RWPE1 (cell line): ENCODE measurements at places on chromosomes 4 and X.
A peak's percentile ranks its signal among the peaks of the same experiment; 100 is the strongest.

- no peak for DNase-seq
These were observed 94.9 kb upstream of the TECRL start for GRCh38 chr4:64503945-64504675.

DNA sequence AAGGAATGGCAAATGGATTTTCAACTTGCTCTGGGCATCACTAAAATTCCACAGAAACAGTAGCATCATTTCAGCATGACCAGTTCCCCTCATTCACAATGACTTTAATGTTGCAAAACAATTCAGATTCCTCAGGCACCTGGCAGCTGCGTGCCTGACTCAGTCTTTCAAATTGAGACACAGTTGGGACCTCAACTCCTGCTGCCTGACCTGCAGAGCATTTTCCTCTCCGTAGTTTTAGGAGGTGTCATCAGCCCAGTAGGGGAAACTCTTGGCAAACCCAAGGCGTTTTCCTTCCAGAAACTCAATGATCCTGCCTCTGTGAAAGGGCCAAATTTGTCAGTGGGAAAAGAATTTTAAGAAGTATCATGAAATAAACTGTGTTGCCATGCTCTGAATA is 388.9 kb downstream of the SPRY1 start:
- DNase-seq = peak; percentile 5

DNA sequence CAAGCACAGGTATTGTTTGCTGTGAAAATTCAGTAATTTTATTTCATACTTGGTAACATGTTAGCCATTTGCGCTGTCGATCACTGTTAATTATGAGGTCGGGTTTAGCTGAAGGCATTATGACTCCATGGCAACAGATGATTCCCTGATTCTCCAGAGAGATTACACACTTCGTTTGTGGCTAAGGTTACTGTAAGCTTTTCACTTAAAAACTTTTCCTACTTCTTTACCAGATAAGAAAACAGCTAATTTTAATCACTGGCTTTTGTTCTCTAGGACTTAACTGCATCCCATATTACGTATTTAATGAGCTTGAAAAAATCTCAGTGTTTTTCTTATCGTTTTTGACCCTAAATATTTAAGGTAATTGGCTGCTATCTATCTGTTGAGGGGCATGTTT is 2.1 kb downstream of the GSTCD start:
- no peak for DNase-seq

DNA sequence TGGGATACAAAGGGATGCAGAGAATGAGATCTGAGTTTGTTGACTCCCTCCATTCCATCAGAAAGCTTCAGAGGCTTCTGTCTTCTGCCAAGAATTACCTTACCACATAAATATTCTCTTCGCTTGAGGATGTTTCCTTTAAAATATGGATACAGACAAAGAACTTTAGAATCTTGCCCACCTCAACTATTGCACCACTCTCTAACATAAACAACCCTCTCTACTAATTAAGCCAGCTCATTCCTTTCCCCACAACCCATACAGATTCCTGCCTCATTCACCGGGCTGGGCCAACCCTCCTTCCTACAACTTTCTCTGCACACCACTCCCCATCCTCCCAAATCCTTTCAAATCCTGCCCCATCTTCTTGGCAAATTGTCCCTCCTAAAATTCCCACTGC is 315.8 kb downstream of the RAB28 start:
- DNase-seq = no peak

DNA sequence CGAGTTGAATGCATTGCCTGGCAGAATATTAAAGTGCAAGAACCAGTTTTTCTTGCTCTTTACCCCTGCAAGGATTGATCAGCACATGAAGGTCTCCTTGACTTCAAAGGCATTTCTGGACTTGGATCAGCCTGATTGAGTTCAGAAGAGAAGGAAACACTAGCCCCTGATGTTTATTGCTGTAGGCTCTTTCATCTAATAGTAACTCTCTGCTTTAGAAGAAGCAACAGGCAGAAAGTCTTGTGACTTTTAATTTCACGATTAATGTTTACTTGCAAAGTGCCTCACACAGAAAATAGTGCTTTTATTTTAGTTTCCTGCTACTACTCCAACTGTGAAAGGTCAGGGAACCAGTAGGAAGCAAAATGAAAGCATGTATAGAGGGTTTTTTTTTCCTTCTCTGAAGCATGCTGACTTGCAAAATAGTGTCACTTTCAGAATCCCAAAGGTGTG is 69.1 kb downstream of the PCDH7 start:
- DNase-seq = no peak

- no peak for DNase-seq
These were observed 191.6 kb upstream of the GALNTL6 start for GRCh38 chr4:171621646-171622045.

DNA sequence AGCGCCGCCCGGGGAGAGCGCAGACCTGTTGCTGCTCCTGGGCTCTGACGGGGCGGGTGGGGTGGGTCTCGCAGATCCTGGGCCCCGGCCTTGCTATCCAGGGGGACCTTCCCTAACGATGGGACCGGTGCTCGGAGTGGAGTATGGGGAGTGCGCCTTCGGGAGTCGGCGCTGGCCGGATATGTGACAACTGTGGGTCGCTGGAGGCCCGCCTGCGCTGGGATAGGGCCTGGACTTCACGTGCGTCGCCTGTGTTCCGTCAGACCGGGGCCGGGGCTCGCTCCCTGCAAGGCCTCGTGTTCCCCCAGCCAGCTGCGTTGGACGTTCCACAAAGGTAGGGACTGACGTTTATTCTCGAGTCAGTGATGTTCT is 1.3 kb downstream of the TBL1X start:
- DNase-seq = no peak

- no peak for DNase-seq
These were observed 2.5 kb upstream of the BRWD3 start for GRCh38 chrX:80812176-80812575.

GRCh38 chr4:114864060-114864459 is 249.4 kb downstream of the NDST4 start:
- no peak for DNase-seq

GRCh38 chr4:61531188-61531587 is 331.1 kb downstream of the ADGRL3 start:
- no peak for DNase-seq

DNA sequence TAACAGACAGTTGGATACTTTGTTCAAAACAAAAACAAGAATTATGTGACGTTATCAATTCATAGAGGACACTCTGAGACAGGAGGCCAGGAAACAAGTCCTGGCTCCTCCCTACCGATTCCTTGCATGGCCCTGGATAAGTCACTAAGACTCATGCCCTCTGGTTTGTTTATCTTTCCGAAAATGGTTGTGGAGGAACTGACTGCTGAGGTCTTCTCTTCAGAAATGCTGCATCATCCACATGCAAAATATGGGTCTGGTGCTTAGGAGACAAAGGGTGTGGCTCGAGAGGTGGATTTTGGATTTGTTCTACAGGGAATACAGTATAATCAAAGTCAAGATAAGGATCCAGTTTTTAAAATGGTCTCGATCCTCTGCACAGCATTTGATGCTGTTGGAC is 130.9 kb downstream of the RELL1 start:
- no peak for DNase-seq

- DNase-seq = no peak
These were observed 14.4 kb upstream of the SOD3 start for GRCh38 chr4:24780936-24781495.

DNA sequence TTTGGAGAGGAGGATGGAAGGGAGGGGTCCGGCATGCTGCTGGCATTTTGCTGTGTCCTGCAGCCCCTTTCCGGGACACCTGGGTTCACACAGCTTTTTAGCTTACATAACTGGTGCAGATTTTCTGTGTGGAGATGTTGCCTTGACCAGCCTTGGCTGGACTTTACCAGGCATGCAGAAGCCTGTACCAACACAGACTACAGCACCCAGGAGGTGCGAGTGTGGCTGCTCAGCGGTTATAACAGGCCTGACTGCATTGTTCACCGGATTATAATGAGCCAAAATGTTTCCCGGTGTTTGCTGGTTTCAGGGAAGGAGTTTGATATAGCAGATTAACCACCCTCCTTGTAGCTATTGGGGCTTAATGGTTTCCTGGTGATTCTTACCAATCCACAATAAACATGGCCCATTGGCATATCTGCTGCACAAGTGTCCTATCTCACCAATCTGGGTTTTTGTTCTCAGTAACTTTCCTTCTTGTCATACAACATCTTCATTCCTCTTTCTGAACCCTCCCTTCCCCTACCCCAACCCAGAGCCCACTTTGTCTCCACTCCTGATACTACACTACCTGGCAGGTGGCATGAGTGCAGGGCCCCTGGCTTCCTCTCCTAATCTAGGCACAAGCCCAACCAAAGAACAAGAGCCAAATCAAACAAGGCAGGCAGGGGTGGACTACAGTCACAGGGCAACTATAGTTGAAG is 3.9 kb downstream of the RPL10 start:
- no peak for DNase-seq

- no peak for DNase-seq
These were observed 202.3 kb downstream of the PARM1 start for GRCh38 chr4:75135068-75135825.

DNA sequence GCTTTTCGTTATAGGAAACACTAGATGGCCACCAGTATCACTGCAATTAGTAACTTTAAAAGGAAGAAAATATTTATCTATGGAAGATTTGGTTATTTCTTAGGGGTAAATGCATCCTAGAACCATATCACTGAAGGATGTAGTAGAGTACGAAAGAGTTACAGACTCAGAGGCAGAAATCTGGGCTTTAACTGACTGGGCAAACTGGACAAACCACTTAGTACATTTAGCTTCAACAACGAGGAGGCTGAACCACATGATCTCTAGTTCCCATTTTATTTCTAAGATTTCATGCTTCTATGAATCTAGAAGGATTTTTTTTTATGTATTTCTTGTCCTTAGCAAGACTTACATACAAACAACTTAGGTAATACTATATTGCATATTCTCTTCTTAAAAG is 93.0 kb downstream of the SMARCA5 start:
- no peak for DNase-seq

GRCh38 chr4:80259012-80259411 is 7.5 kb upstream of the FGF5 start:
- DNase-seq = no peak
